Activated CD8-positive, alpha-beta T cell treated with anti-CD3 and anti-CD28 coated beads, Interleukin-2, amount 10 ng/mL, durations not matched to agents 7 days and 5 days (primary cell): ENCODE measurements at places on chromosomes 7 and 10. TPM values are rescaled to one million over a fixed set of nuclear protein-coding genes. Genes with fewer than 3 reads are reported as not detected.

DNA sequence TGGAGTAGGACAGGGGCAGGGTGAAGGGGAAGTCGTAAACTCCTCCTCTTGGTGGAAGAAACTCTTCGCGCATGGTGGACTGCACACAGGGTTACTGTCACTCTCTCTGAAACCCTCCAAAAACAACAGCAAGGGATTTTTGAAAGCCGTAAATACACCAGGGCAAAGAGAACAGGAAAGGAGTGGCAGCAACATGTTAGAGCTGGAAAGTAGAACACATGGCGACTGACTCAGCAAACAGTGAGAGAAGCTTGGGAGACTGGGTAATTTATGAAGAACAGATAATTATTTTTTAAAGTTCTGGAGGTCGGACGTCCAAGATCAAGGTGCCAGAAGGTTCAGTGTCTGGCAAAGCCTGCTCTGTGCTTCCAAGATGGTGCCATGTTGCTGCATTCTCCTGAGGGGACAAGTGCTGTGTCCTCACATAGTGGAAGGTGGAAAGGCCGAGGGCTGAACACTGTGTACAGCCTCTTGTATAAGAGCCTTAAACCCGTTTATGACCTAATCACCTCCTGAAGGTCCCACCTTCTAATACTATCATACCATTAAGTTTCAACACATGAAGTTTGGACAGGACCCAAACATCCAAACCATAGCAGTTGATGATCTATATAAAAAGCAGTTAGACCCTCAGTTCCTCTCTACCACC, 22.5 kb upstream of the C10orf53 start:
- no peaks in the 10 kb centered on the region for H3K4me1 ChIP-seq
- DNase-seq: no peak
- no peak overlapping the region for H3K4me3 ChIP-seq
- no peaks in the 10 kb centered on the region for H3K36me3 ChIP-seq
- H3K27me3 ChIP-seq: peaks cover 9% of the 10 kb centered on the region

GRCh38 chr7:157423348-157423747, 86.5 kb downstream of the DNAJB6 start:
- H3K4me1 ChIP-seq: no peaks in the 10 kb centered on the region
- H3K4me3 ChIP-seq: no peak overlapping the region
- H3K27ac ChIP-seq: no peak overlapping the region
- H3K36me3 ChIP-seq: no peaks in the 10 kb centered on the region

GRCh38 chr7:122726881-122727280, 24.2 kb upstream of the RNF148 start:
- H3K4me3 ChIP-seq: no peak overlapping the region
- no peak overlapping the region for H3K27ac ChIP-seq
- no peaks in the 10 kb centered on the region for H3K36me3 ChIP-seq
- no peak for DNase-seq
- H3K4me1 ChIP-seq: no peaks in the 10 kb centered on the region
- H3K27me3 ChIP-seq: no peaks in the 10 kb centered on the region

DNA sequence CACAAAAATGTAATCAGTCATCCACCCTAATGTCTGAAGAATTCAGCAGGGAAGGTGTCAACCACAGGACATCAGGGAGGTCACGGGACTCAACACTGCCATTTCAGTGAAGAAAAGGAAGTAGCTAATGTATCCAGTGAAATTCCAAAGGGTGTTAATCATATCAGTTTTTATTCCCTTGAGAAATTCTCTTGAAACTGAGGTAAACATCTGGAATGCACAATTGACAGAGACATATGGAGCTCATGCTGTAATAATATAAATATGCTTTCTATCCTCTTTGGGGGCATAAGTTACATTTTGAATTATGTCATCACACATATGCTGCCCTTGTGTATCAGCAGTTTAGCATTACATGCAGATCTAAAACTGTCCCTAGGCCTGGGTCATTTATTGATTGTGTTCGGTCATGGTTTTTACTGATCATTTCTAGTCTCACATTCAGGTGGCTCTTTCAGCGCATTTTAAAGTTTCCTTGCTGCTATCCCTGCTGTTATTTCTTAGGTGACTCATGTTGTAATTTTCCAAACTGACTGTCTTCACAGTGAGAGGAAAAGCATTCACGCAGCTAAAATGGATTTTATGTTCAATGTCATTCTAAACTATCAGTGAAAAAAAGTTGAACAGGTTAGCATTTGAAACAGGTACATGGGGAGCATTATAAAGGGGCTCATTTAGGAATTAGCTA, 273.9 kb downstream of the TSPAN12 start:
- DNase-seq: no peak
- H3K36me3 ChIP-seq: no peaks in the 10 kb centered on the region
- no peaks in the 10 kb centered on the region for H3K4me1 ChIP-seq
- no peak overlapping the region for H3K27ac ChIP-seq

GRCh38 chr10:53606981-53607380, 834.4 kb upstream of the MBL2 start:
- H3K27me3 ChIP-seq: no peaks in the 10 kb centered on the region
- DNase-seq: no peak
- no peaks in the 10 kb centered on the region for H3K4me1 ChIP-seq
- no peak overlapping the region for H3K4me3 ChIP-seq
- H3K36me3 ChIP-seq: no peaks in the 10 kb centered on the region

- peaks cover 15% of the 10 kb centered on the region for H3K36me3 ChIP-seq
- DNase-seq: no peak
- H3K27me3 ChIP-seq: no peaks in the 10 kb centered on the region
- H3K27ac ChIP-seq: no peak overlapping the region
- no peaks in the 10 kb centered on the region for H3K4me1 ChIP-seq
- H3K4me3 ChIP-seq: no peak overlapping the region
Observed at GRCh38 chr7:92517631-92518030, 10.7 kb downstream of the PEX1 start.

DNA sequence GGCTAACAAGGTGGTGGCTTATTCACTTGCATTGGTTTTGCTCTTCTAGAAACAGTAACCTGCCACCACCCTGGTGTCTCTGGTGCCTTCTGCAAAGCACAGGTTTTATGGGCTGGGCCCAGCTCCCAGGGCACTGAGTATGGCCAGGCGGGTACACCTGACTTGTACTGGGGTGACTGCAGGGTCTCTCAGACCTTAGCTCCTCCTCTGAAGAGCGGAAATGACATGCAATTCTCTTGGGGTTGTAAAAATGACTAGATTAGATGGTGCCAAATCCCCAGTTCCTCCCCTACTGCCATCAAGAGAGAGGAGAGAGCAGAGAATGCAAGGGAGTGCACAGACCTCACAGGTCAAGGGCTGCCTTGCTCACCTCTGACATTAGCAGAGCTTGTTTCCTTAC, 14.7 kb downstream of the ESYT2 start:
- DNase-seq: peak; percentile 66
- no peaks in the 10 kb centered on the region for H3K27me3 ChIP-seq
- peak overlapping the region; percentile 53 for H3K4me3 ChIP-seq
- H3K4me1 ChIP-seq: peaks cover 98% of the 10 kb centered on the region

- no peaks in the 10 kb centered on the region for H3K27me3 ChIP-seq
- no peaks in the 10 kb centered on the region for H3K36me3 ChIP-seq
- peaks cover 4% of the 10 kb centered on the region for H3K4me1 ChIP-seq
Observed at GRCh38 chr7:117837841-117838240, 35.4 kb downstream of the CTTNBP2 start.

DNA sequence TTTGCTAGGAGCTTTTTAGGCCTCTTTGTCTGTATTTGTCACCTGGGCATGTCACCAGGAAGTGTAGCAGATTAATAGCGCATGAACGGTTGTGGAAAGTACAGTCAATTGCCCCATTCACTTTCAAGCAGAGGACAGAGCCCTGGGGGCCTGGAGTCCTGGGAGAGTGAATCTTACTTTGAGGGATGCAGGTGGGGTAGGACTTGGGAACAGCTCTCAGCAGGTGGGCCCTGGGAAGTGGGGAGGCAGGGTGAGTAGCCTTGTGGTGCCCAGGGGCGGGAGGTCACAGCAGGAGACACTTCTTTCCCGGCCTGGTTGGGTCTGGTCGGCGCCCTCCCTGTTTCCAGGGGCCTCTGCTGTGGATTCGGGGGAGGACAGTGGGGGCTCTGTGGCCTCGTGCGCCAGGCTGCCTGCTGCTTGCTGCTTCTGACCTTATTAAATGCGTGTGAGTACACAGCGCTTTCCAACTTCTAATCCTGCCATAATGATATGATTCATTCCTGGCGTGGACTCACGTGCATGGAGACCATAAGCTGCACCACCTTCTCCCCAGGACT, 51.6 kb upstream of the AQP1 start:
- no peaks in the 10 kb centered on the region for H3K27me3 ChIP-seq
- no peak for DNase-seq
- no peak overlapping the region for H3K27ac ChIP-seq
- H3K4me1 ChIP-seq: no peaks in the 10 kb centered on the region

DNA sequence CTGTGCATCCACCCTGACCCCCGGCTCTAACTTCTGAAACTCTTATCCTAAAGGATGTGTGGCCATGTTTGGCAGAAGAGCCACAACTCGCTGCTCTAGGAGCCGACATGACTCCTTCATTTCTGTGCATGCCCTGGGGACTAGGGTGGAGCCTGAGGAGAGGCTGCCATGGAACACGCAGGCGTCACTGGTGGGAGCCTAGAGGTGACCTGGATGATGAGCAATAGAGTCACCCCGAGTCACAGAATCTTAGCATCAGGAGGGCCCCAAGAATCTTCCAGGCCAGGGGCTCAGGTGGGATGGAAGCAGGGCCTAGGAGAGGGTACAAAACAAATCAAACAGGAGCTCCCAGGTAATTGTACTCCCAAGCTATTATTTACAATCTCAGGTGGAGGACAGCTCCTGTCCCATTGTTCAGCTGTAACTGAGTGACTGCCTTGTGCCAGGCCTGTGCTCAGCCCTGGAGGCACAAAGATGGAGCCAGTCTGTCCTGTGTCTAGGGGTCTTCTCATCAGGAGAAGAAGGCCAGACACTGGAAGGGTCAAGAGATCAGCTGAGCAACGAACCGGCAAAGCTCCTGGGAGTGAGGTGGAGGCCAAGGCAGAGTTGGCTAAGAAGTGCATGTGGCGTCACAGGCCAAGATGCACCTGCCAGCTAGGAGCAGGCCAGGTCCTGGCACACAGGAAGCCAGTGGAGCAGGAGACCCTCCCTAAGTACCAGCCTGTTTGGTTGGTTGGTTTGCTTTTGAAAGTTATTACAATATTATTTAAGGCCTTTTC, 5.8 kb upstream of the ZNF22 start:
- no peak overlapping the region for H3K27ac ChIP-seq
- H3K4me3 ChIP-seq: no peak overlapping the region
- peak; percentile 17 for DNase-seq

DNA sequence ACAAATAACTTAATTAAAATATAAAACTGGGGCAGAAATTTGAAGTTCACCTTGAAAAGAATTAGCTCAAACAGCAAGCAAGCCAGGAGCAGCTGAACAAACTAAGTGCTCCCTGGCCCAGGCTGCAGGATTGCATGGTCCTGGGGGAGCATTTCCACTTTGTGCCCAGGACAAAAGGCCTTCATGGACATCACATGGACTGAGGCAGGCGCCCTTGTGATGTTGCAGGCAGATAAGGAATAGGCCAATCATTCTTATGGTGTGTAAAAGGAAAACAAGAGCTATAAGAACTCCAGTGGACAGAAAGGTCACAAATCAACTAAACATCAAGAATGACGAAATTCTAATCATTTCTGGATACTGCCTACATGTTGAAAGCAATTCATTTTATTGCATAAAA, 17.5 kb upstream of the TECTB start:
- peaks cover 7% of the 10 kb centered on the region for H3K27me3 ChIP-seq
- no peaks in the 10 kb centered on the region for H3K36me3 ChIP-seq
- no peak overlapping the region for H3K4me3 ChIP-seq

- H3K36me3 ChIP-seq: no peaks in the 10 kb centered on the region
- no peak for DNase-seq
- H3K27ac ChIP-seq: no peak overlapping the region
- H3K4me3 ChIP-seq: no peak overlapping the region
Observed at GRCh38 chr7:99953649-99954048, 22.2 kb downstream of the AZGP1 start.

GRCh38 chr10:68010426-68010940, 64.6 kb downstream of the HERC4 start:
- peaks cover 48% of the 10 kb centered on the region for H3K36me3 ChIP-seq
- no peaks in the 10 kb centered on the region for H3K27me3 ChIP-seq
- DNase-seq: no peak
- no peak overlapping the region for H3K27ac ChIP-seq
- H3K4me1 ChIP-seq: no peaks in the 10 kb centered on the region

- no peak overlapping the region for H3K4me3 ChIP-seq
- no peak for DNase-seq
- H3K27ac ChIP-seq: no peak overlapping the region
- H3K36me3 ChIP-seq: no peaks in the 10 kb centered on the region
- H3K27me3 ChIP-seq: peaks cover 30% of the 10 kb centered on the region
Observed at GRCh38 chr7:24739306-24739705, 18.0 kb downstream of the GSDME start.

- H3K36me3 ChIP-seq: peaks cover 71% of the 10 kb centered on the region
- no peaks in the 10 kb centered on the region for H3K27me3 ChIP-seq
- H3K4me3 ChIP-seq: no peak overlapping the region
- H3K4me1 ChIP-seq: peaks cover 48% of the 10 kb centered on the region
- no peak overlapping the region for H3K27ac ChIP-seq
Observed at GRCh38 chr10:103897241-103897774, 20.7 kb downstream of the STN1 start.

DNA sequence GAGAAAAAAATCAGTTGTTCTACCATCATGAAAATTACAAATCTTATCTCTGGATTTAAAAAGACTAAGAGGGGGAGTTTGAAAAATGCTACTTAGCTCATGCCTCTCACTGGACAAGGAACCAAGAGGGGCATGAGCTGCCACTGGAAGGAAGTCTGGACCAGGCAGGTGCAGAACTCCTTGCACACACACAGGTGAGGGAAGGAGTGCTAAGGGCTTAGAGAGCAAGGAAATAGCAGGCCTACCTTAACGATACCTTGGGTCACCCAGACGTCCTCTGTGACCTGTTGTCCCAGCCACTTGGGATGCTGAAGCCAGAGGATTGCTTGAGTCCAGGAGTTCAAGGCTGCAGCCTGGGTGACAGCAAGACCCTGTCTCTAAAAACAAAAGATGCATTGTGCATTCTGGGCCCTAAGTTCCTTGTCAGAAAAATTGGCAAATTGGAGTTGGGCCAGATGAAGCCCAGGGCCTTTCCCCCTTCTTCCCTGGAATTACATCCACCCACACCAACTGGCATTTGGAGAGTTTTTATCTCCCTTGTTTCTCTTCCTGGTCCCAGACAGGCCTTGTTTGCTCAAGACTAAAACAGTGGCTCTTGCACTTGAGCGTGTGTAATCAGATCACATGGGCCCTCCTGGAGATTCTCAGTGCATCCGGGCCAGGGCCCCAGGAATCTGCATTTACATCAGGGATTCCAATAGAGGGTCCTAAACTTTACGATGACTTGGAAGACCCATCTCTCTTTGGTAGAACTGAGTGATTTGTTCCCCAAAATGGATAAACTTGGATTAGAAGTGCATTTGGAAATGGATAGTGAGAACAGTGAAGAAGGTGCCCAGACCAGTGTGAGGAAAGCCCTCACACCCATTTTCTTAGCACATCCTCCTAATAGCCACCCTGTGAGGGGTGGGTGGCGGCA, 3.0 kb downstream of the DDIT4 start:
- H3K4me3 ChIP-seq: peak overlapping the region; percentile 90
- no peaks in the 10 kb centered on the region for H3K27me3 ChIP-seq
- no peak for DNase-seq
- H3K27ac ChIP-seq: peak overlapping the region; percentile 91
- H3K4me1 ChIP-seq: peaks cover 61% of the 10 kb centered on the region
- H3K36me3 ChIP-seq: peaks cover 37% of the 10 kb centered on the region

The GDF2 gene
- total RNA-seq: not detected

The PLXDC2 gene
- total RNA-seq: not detected

The INPP5A gene
- 9.9 TPM for total RNA-seq

The TMEM72 gene
- not detected for total RNA-seq

The ADAP1 gene
- 24.2 TPM for total RNA-seq

The OPALIN gene
- not detected for total RNA-seq

The RAPGEF5 gene
- total RNA-seq: 0.63 TPM

The TMEM130 gene
- not detected for total RNA-seq

The MEIG1 gene
- total RNA-seq: not detected

The ITIH2 gene
- not detected for total RNA-seq
